ENCODE measurements at places on chromosomes 11 and 22.

- no peak for DNase-seq
Measured at GRCh38 chr11:10181811-10182210, 112.2 kb downstream of the SBF2 start.

- DNase-seq = no peak
Measured at GRCh38 chr11:59281177-59281576, 68.5 kb upstream of the MPEG1 start.

DNA sequence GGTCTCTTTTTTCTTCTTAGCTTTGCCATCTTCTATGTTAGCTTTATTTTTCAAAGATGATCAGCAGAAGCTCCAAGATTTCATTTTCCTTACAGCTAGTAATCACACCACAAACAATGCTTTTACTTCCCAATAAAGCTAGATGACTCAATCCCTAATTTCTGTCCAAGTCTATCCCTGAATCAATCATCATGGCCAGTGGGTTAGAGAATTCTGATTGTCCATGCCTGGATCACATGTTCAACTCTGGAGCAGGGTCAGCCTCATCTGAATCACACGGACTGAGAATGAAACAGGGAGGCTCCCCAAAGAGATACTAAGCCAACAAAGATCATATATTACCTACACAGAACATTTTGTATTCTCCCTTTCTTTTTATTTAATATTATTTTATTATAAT lies 79.6 kb downstream of the BBOX1 start:
- no peak for DNase-seq

GRCh38 chr11:120898568-120898967 lies 125.3 kb upstream of the TBCEL start:
- no peak for DNase-seq

- DNase-seq = no peak
Measured at GRCh38 chr11:30092518-30092917, 75.7 kb upstream of the KCNA4 start.

GRCh38 chr11:73258104-73259035 lies 13.8 kb upstream of the P2RY6 start:
- no peak for DNase-seq

DNA sequence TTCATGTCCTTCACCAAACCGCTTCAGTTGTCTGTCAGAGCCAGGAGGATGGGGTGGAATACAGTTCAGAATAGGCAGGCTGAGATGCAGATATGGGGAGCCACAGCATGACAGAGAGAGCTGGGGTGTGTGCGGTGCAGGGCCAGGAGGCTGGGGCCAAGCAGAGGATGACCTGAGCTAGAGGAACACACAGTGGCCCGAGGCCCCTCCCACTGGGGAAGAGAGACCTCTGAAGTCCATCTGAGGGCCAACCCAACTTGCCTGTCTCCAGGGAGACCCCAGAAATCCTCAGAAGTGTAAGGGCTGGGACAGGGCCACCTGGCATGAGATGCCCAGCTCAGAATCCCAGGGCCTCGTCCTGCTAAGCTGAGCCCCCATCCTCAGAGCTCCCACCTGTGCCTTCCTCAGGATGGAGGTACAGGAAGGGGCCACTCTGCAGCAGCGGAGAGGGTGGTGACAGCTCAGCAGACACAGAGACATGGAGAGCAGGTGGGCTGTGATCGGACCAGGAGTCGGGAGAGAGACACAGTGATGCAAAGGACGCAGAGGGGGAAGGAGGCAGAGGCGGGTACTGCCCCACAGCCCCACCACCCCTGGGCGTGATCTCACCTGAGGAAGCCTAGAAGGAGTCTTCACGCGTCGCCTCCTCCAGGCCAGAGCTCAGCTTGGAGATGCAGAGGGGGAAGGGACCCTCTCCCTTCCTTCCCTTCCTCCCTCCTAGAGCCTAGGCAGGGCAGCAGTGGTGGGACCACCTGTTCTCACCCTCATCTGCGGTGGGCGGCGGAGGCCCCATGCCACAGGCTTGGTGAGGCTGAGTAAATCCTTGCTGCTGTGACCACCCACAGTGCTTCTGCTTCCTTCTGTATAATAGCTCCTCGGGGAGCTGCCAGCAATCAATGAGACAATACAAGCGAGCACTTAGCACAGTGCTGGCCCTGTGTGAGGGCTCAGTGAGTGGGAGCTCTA lies 9.1 kb upstream of the TUB start:
- DNase-seq = no peak

- no peak for DNase-seq
Measured at GRCh38 chr11:112745973-112746372, 215.2 kb upstream of the NCAM1 start.

DNA sequence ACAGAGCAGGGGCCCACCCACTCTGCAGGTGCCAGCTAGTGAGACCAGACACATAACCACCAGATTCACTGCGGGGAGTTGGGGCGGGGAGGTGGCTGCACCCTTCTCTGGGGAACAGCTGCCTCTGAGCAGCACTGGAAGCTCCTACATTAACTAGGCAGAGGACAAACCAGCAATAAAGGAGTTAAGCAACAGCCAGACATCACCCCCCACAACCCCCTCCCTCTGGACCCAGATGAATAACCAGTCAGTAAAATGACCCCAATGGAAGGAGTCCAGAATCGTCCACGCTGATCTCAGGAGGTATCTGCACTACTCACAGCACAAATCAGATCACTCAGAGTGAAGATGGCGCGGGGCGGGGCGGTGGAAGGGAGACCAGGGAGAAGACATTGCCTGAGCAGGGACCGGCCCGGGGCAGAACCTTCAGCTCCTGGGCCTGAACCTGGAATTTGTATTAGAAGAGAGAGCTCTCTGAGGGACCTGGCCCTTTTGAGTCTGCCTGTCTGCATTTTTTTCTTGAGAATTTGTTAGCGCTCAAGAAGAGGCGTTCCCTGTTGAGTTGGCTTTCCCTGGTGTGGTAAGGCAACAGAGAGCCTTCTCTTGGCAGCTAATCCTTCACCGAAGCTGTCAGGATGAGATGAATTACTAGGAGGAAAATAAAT lies 125.5 kb upstream of the NCAM1 start:
- DNase-seq = no peak

DNA sequence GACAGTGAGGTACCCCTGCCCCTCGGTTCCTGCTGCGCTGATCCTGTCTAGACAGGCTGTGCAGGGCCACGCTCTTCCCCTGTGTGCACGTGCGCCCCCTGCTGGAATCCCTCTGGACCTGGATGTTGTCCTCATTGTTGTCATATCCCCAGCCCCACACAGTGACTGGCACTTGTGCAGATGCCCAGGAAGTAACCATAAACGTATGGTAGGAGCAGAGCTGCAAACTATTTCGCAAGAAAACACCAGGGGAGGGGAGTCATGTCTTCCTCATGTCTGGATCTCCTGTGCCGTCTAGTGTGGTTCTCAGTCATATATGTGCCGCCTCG lies 114.7 kb downstream of the CRYBB2 start:
- DNase-seq = peak; percentile 74

- no peak for DNase-seq
Measured at GRCh38 chr22:45877651-45878050, 99.3 kb downstream of the WNT7B start.

GRCh38 chr11:68538025-68538424 lies 77.5 kb downstream of the PPP6R3 start:
- no peak for DNase-seq

DNA sequence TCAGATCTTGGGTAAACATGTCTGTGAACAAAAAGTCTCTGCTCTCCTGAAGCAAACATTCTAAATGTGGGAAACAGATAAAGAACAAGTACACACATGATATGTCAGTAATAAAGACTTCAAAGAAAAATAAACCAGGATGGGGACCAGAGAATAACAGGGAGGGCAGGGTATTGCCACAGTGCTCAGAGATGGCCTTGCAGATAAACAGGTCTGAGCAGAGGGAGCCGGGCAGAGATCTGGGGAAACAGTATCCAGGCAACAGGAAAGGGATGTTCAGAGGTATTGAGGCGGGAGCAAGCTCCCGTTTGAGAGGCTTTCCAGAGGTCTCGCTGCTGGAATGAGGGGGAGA lies 2.9 kb downstream of the CCDC86 start:
- DNase-seq = no peak

- no peak for DNase-seq
Measured at GRCh38 chr11:15780382-15780781, 576.0 kb downstream of the SOX6 start.

- DNase-seq = no peak
Measured at GRCh38 chr22:36397131-36398093, 9.6 kb upstream of the MYH9 start.

GRCh38 chr22:45312856-45313255 lies 3.1 kb downstream of the FAM118A start:
- no peak for DNase-seq

GRCh38 chr22:47177334-47177815 lies 414.9 kb downstream of the TBC1D22A start:
- no peak for DNase-seq

DNA sequence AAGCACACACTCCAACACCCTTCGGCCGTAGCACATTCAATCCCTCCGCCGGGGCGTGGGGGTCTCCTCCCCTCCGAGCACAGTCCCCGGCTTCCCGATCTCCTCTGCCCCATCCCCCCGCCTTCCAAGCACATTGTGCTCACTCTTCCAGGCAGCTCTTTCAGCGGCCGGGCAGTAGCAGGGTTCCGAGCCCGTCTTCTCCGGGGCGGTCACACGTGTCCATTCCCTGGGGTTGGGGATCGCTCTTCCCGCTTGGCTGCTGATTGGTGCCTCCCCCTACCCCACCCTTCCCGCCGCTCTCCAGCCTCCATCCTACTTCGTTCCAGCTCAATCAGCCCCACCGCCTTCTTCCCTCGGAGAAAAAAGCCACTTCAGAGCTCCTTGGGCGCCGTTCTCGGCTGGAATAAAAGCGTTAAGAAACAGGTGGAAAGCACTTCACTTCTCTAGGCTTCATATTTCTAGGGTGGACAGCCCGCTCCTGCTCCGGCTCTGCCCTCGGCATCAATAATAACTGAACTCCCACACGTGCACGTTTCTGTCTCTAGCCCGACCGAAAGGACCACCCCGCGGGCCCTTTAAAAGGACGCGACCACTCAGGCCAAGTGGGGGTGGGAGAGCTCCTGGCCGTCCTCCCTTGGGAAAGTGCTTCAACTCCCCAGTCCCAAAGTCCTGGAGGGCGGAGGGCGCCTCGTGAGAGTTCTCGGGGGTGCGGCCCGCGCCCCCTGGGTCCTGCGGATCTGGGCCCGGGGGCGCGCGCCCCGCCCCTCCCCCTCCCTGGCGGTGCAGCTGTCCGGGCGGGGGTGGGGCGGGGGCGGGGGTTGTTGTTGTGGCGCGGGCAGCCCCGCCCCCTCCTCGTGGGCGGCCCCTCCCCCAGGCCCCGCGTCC lies 464 bp upstream of the CECR2 start:
- DNase-seq = peak; percentile 25

GRCh38 chr11:73990730-73991129 lies 8.1 kb upstream of the UCP2 start:
- DNase-seq = no peak

DNA sequence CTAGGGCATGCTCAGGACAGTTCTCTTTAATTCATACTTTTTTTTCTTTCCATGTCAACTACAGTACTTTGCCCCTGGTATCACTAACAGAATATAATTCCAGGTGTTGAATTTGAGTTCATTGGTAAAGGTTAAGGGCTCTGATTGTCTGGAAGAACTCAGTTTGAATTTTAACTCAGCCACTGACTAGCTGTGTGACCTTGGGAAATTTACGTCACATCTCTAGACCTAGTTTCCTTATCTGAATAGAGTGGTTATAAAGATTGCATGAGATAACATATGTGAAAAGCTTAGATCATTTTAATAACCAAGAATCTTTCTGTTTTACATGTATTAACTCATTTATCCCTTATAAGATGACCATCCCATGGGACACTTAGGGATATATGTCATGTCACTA lies 15.8 kb upstream of the ZC3H12C start:
- no peak for DNase-seq

DNA sequence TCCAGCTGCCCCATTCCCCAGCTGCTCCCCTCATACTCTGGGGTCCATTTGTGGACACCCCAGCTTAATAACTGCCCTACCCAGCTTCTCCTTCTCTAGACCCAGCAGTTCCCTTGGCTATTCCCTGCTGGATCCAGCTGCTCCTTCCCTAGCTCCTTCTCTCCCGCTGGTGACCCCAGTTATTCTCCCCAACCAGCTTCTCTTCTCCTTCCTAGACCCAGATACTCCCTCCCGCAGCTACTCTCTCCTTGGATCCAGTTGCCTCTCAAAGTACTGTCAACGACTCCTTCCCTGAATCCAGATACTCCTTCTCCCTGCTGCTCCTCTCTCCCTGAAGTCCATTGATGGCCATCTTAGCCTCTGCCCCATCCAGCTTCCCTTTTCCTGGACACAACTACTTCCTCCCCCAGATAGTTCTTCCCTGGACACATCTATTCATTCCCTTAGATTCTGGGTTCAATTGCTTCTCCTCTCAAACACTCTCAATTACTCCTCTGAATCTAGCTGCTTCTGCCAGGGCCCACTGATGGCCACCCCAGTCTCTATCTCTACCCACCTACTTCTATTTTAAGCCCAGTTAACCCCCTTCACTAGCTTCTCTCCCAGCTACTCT lies 11.6 kb downstream of the SELENOM start:
- DNase-seq = no peak

- DNase-seq = no peak
Measured at GRCh38 chr11:120011836-120012235, 126.1 kb downstream of the TRIM29 start.

- DNase-seq = no peak
Measured at GRCh38 chr11:6094186-6094585, 13.3 kb upstream of the OR56B4 start.

DNA sequence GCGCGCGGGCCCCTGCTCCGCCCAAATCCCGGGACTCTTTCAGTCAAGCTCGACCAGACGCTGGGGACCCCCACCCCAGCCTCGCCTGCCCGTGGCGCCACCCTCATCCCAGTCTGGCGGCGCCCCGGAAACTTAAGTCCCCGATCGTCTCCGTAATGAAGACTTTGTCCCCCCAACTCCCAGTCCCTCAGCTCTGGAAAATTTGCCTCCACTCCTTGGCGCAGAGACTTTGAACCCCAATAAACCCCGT lies 348 bp downstream of the PLCB3 start:
- no peak for DNase-seq

DNA sequence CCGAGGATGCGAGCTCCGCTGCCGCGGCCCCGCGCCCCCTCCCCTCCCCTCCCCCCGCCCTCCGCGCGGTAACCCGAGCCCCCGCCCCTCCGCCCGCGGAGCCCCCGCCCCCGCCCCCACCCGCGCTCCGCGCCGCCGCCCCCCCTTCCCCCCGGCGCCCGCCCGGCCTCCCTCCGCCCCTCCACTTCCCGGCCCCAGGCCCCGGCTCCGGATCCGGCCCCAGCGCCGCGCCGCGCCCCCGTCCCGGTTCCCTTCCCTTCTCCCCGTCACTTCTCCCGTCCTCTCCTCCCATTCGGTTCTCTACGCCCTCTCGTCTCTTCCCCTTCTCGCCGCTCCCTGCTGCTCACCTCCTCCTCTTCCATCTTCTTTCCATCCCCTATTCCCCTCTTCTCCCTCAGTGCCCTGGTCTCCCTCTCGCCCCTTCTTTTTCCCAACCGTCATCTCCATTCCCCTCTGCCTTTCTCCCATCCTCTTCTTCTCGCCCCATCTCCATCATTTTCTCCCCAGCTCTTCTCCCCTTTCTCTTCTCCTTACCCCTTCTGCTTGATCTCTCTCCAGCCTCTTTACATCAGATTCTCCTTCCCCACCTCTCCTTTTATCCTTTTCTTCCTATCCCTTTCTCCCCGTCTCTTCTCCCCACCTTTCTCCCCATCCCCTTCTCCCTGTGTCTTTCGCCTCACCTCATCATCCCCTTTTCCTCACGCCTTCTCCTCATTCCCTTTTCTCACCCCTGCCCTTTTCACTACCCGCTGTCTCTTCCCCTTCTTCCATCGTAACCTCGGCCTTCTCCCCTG lies at the start of gene DCHS1:
Gene DCHS1, minus strand, starts transcription at position 20 of the 794 bp plus-strand sequence. CDS start 14,196 bp downstream, outside the sequence.
- no peak for DNase-seq

GRCh38 chr11:68040101-68040956 lies 1.5 kb downstream of the TCIRG1 start:
- DNase-seq = peak; percentile 72

GRCh38 chr11:82811369-82811768 lies 77.7 kb upstream of the FAM181B start:
- DNase-seq = no peak

Data from activated T-cell treated with anti-CD3 and anti-CD28 coated beads, Interleukin-2, amount 50 U/mL, for 48 hours (primary cell).